IMR-90 (cell line): ENCODE measurements at places on chromosomes 6 and 20.

GRCh38 chr6:90098627-90099026, 198.0 kb downstream of the BACH2 start:
- H3K27me3 ChIP-seq, result no peaks in the 10 kb centered on the region
- H3K4me1 ChIP-seq, result peaks cover 14% of the 10 kb centered on the region
- no peak overlapping the region for H3K4me3 ChIP-seq
- peak overlapping the region; percentile 70; the same call in 1 of the 2 replicates for H3K27ac ChIP-seq
- no peaks in the 10 kb centered on the region for H3K36me3 ChIP-seq
- DNase-seq, result no peak

- DNase-seq, result no peak
- H3K4me1 ChIP-seq, result peaks cover 2% of the 10 kb centered on the region; the same call in 1 of the 2 replicates
- peaks cover 1% of the 10 kb centered on the region; the same call in 1 of the 2 replicates for H3K36me3 ChIP-seq
- H3K4me3 ChIP-seq, result no peak overlapping the region
- H3K27ac ChIP-seq, result no peak overlapping the region
- no peaks in the 10 kb centered on the region for H3K27me3 ChIP-seq
Measured at GRCh38 chr6:132330759-132331158, 70.5 kb downstream of the MOXD1 start.

DNA sequence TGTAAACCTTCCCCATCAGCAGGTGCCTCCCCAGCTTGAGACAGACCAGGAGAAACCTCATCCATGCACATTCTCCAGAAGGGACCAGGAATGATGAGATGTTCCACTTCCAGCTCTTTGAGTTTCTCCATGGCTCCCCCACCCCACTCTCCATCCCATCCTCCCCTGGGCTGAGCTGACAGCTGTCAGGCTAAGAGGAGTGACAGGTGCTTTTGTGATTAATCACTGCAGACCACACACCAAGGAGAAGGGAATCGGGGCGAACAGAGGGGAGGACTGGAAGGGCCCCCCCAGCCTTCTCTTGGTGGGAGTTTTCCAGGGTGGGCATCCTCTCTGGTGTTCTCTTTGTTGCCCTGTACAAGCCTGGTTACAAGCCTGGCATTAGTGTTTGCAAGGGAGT, 56.1 kb upstream of the ZFAND3 start:
- no peaks in the 10 kb centered on the region for H3K36me3 ChIP-seq
- peaks cover 58% of the 10 kb centered on the region for H3K27me3 ChIP-seq
- DNase-seq, result no peak
- H3K27ac ChIP-seq, result no peak overlapping the region
- H3K4me3 ChIP-seq, result no peak overlapping the region

- H3K27me3 ChIP-seq, result no peaks in the 10 kb centered on the region
- no peak overlapping the region; the same call in 1 of the 2 replicates for H3K4me3 ChIP-seq
- DNase-seq, result peak; percentile 27
- no peak overlapping the region for H3K27ac ChIP-seq
- H3K36me3 ChIP-seq, result no peaks in the 10 kb centered on the region
Measured at GRCh38 chr6:129646642-129647041, 63.3 kb downstream of the ARHGAP18 start.

- no peak for DNase-seq
- H3K4me3 ChIP-seq, result no peak overlapping the region
- H3K27me3 ChIP-seq, result no peaks in the 10 kb centered on the region
- H3K27ac ChIP-seq, result no peak overlapping the region
- no peaks in the 10 kb centered on the region for H3K36me3 ChIP-seq
Measured at GRCh38 chr6:134819236-134819635, 130.7 kb downstream of the ALDH8A1 start.

GRCh38 chr6:148525453-148525852, 182.8 kb downstream of the SASH1 start:
- peak overlapping the region; percentile 95 for H3K27ac ChIP-seq
- H3K27me3 ChIP-seq, result no peaks in the 10 kb centered on the region
- peak; percentile 95 for DNase-seq
- H3K4me3 ChIP-seq, result peak overlapping the region; percentile 38; the same call in 1 of the 2 replicates

GRCh38 chr20:43691928-43692524, 25.1 kb downstream of the MYBL2 start:
- no peaks in the 10 kb centered on the region for H3K4me1 ChIP-seq
- H3K27me3 ChIP-seq, result no peaks in the 10 kb centered on the region
- H3K27ac ChIP-seq, result no peak overlapping the region

- DNase-seq, result no peak
- H3K4me3 ChIP-seq, result no peak overlapping the region
- H3K4me1 ChIP-seq, result no peaks in the 10 kb centered on the region
- H3K27me3 ChIP-seq, result no peaks in the 10 kb centered on the region; the same call in 1 of the 2 replicates
- no peaks in the 10 kb centered on the region for H3K36me3 ChIP-seq
- no peak overlapping the region for H3K27ac ChIP-seq
Measured at GRCh38 chr6:46998436-46999017, 43.6 kb downstream of the ADGRF1 start.

DNA sequence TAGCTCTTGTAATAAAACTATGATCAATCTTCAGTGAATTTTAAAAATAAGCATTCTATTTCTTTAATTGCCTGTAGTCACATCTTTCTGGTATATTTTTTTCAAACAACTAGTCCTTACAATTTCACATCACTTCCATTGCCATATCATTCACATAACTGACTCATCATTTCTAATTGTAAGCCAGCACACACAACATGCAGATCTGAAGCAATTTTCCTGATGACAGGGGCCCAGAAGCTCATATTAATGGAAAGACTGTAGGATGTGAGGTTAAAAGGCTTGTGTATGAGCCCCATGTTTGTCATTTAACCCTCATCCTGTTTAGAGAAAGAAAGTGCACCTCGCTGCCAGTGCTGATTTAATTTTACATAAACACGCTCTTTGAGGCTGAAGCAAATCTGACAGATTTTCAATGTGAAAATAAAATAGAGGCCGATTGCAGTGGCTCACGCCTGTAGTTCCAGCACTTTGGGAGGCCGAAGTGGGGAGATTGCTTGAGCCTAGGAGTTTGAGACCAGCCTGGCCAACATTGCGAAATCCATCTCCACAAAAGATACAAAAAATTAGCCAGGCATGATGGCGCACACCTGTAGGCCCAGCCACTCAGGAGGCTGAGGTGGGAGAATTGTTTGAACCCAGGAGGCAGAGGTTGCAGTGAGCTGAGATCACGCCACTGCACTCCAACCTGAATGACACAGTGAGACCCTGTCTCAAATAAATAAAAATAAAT, 40.1 kb upstream of the LTV1 start:
- H3K4me1 ChIP-seq, result peaks cover 17% of the 10 kb centered on the region
- peak; percentile 73 for DNase-seq
- no peaks in the 10 kb centered on the region for H3K27me3 ChIP-seq
- no peak overlapping the region for H3K4me3 ChIP-seq
- H3K36me3 ChIP-seq, result peaks cover 2% of the 10 kb centered on the region; the same call in 1 of the 2 replicates

GRCh38 chr6:121310495-121310894, 23.8 kb downstream of the TBC1D32 start:
- H3K4me1 ChIP-seq, result peaks cover 6% of the 10 kb centered on the region
- H3K36me3 ChIP-seq, result no peaks in the 10 kb centered on the region
- no peak for DNase-seq
- H3K27me3 ChIP-seq, result no peaks in the 10 kb centered on the region

DNA sequence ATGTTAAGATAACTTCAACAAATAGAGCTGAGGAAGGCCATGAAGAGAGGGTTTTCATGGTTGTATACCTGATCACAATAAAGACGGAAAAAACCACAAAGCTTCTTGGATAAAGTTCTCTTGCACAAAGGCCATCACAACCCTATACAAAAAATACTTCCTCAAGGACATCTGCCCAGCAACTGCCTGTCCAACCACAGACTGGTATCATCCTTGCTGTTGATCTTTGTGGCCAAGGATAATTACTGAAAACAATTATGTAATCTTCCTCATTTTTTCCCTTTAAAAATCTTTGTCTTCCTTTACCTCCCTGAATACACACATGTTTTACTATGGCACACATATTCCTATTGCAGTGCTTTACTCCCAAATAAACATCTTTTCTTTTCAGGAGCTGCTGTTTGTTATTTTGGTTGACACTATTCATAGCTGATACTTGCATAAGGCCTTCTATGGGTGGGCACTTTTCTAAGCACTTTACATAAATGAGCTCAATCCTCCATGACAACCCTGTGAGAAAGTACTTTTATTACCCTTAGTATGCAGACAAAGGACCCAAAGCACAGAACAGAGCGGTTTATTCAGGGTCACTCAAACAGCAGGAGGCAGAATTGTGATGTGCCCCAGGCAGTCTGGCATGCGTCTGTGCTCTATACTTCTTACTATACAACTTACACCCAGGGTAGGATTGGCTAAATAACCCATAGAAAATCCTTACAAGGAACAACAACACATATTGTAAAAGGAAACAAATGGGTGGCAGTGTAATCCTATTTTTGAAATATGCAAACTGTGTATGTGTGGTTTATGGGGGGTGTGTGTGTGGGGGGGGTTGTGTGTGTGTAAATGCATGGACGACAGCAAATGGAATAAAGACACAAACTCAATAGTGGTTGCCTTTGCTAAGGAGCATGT, 35.1 kb downstream of the SNRNP48 start:
- H3K27me3 ChIP-seq, result peaks cover 1% of the 10 kb centered on the region; the same call in 1 of the 2 replicates
- H3K4me1 ChIP-seq, result no peaks in the 10 kb centered on the region
- H3K36me3 ChIP-seq, result no peaks in the 10 kb centered on the region
- DNase-seq, result no peak
- H3K4me3 ChIP-seq, result no peak overlapping the region

DNA sequence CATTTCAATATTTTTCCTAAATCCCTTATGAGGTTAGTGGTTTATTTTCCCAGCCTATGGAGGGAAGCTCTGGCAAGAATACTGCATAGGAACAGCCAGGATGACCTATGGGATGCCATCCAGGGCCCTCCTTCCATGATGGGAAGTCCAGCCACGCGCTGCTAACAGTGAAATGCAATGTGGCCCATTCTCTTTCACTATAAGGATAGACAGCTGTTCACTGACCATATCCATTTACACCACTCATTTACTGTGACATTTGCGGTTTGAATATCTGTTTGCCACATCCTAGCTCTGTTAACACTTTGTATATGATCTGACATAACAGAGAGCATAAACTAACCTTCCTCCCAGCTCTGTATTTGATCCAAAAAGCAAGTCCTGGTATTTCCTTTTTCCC, 471.7 kb downstream of the CBLN4 start:
- H3K4me3 ChIP-seq, result no peak overlapping the region
- no peaks in the 10 kb centered on the region for H3K36me3 ChIP-seq
- H3K27ac ChIP-seq, result no peak overlapping the region
- no peaks in the 10 kb centered on the region for H3K27me3 ChIP-seq
- DNase-seq, result no peak

DNA sequence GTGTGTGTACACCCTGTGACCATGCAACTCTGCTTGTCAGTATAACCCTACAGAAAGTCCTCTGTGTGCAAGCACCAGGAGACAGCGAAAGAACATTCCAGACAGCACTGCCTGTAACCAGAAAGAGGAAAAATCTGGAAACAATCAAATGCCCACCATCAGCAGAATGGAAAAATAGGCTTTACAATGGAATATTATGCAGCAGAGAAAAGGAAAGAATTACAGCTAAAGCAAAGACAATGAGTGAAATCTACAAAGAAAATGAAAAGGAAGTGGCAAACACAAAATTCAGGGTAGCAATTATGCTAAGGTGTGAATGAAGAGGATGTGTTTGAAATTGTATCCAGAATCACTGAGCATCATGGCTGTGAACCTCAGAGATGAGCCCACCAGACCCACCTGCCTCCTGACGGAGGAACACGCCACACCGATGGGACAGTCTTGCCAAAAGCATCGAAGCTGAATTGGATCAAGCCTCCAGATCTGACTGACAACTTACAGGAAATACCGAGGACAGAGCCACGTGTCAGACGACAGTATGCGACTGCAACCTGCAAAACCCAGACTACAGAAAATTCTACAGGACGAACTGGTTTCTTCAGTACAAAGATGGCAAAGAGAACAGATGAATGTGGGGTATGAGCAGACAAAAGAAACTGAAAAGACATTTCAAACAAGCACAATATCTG, 133.2 kb downstream of the NFATC2 start:
- no peak overlapping the region for H3K4me3 ChIP-seq
- H3K36me3 ChIP-seq, result no peaks in the 10 kb centered on the region
- no peaks in the 10 kb centered on the region for H3K27me3 ChIP-seq
- no peak for DNase-seq
- H3K27ac ChIP-seq, result no peak overlapping the region

DNA sequence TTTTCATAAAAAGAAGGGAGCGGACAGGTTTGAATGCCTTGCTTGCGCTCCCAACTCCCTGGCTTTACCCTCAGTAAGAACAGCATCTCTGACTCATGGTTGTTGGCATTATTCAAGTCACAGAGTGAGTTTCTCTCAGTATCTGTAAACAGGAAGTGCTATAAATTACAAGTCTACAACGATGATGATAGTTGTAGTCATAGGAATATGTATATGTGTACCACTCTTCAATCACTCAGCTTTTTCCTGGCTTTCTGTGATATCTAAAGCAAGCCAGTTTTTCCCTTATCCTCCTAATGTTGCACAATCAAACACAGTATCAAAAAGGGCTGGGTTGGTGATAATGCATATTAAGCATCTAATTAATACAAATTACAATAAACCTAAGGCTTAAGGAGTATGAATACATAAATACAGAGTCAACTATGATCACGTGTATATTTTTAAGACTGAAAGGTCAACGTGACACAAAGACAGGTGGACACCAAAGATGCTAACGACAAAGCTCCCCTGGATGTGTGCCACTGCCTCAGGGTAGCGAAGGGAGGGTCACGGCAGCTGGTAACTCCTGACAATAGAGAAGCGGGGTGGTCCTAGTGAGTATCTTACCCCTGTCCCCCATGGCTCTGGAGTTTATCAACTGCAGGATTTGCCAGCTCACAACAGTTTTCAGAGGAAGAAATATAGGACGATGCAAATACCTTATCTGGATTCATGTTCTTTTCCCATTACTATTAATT, 202.8 kb downstream of the BTBD9 start:
- H3K27me3 ChIP-seq, result no peaks in the 10 kb centered on the region
- H3K4me3 ChIP-seq, result no peak overlapping the region
- H3K27ac ChIP-seq, result no peak overlapping the region
- H3K4me1 ChIP-seq, result peaks cover 2% of the 10 kb centered on the region
- H3K36me3 ChIP-seq, result no peaks in the 10 kb centered on the region

DNA sequence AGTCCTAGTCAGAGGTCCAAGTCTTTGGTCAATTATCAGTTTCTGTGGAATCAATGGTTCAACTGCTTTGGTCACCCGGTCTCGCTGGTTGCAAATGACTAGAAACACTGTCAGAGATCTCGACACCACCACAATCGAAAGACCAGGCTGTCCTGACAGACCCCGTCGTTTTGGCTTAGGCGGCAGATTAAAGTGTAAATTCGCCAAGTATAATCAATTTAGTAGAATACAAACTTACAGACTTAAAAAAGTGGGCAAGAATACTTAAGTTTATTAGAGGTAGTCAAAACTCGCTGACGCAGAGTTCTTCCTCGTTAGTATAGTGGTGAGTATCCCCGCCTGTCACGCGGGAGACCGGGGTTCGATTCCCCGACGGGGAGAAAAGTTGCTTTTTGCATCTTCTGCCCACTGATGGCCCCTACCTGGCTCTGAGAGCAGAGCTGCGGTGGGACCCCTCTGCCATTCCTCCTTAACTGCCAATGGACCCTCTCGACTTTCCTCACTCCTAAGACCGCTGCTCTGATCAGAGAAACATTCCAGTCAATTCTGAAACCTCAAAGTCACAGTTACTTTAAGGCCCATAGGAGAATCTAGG, 30.6 kb upstream of the ZNF184 start:
- no peak overlapping the region for H3K27ac ChIP-seq
- H3K36me3 ChIP-seq, result no peaks in the 10 kb centered on the region
- H3K4me3 ChIP-seq, result peak overlapping the region; percentile 74
- H3K27me3 ChIP-seq, result no peaks in the 10 kb centered on the region

GRCh38 chr6:131065112-131065823, 2.2 kb upstream of the EPB41L2 start:
- no peak overlapping the region for H3K27ac ChIP-seq
- 0 out of 2 replicates have a peak, but pooled peaks cover 2% of the 10 kb centered on the region for H3K4me1 ChIP-seq
- H3K4me3 ChIP-seq, result no peak overlapping the region
- no peaks in the 10 kb centered on the region for H3K27me3 ChIP-seq

GRCh38 chr6:156131221-156131903, 645.8 kb upstream of the ARID1B start:
- no peaks in the 10 kb centered on the region for H3K4me1 ChIP-seq
- no peak overlapping the region for H3K27ac ChIP-seq
- H3K4me3 ChIP-seq, result no peak overlapping the region
